ENCODE measurements at places on chromosomes 3 and 15.

DNA sequence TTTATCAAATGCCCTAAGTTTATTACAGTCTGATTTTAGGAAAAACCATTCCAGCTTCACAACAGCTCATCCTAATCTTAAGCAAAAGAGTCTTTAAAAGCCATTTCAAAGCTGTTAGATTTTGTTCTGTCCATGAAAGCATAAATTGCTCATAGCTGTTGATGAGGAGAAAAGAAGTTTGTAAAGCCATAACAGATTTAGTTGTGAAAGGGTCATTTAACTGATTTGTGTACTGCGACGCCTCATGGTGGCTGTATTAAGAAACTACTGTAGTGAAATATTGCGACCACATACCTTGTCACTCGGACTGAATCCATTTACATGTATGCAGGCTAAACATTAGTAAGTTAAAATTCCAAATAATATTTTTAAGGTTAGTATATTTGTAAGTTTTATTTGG is 20.9 kb downstream of the BBX start:
- DNase-seq = no peak

DNA sequence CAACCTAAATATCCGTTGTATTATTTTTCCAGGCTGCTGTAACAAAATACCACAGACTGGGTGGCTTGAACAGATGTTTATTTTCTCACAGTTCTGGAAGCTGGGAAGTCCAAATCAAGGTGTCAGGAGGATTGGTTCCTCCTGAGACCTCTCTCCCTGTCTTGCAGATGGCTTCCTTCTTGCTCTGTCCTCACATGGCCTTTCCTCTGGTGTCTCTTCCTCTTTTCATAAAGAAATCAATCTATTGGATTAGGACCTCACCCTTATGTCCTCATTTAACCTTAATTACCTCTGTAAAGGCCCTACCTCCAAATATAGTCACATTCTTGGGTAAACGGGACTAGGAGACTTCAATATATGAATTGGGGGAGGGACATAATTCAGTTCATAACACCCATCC is 89.2 kb upstream of the PLCL2 start:
- no peak for DNase-seq

DNA sequence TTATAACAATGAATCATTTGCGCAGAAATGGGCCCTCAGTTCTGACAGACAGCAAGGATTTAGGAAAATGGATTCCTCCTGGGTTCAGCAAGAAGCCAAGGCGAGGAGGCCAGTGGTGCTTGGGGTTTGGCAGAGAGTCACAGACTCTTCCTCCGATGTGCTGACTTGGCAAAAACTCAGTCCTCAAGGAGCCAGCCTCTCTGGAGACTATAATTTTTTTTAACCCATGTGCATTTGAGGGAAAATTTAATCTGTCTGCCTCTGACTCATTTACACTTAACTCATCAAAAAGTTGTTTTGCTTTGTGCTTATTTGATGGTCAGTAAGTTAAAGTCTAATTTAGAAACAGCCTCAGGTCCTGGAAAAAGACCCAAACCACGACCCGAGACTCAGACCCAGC is 34.2 kb upstream of the SLC24A5 start:
- no peak for DNase-seq

DNA sequence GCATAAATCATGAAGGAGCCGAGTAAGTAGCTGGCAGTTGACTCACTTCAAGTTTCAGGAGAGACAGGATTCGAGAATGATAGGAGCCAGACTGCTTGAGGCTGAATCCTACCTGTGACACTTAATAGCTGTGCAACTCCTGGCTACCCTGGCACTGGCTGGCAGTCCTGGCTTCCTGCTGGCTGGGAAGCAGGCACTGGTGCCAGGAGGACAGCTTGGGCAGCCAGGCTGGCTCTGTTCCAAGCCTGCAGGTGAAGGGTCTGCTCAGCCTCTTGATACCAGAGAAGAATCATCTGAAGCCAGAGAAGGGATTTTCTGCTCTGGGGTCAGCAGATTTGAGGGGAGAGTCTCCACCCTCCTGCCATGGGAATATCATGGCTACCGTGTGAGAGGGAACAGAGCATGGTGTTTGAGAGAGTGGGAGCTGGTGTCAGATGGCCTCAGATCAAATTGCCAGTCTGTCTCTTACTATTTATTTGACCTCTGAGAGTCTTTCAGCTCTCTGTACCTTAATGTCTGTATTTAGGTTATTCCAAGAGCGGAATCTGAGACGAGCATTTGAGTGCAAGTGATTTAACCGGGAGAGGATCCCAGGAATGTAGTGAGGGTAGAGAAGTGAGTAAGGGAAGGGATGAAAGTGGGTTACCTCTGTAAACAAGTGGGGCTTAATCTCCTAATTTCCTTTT is 4.4 kb upstream of the XIRP1 start:
- DNase-seq = peak; percentile 42

DNA sequence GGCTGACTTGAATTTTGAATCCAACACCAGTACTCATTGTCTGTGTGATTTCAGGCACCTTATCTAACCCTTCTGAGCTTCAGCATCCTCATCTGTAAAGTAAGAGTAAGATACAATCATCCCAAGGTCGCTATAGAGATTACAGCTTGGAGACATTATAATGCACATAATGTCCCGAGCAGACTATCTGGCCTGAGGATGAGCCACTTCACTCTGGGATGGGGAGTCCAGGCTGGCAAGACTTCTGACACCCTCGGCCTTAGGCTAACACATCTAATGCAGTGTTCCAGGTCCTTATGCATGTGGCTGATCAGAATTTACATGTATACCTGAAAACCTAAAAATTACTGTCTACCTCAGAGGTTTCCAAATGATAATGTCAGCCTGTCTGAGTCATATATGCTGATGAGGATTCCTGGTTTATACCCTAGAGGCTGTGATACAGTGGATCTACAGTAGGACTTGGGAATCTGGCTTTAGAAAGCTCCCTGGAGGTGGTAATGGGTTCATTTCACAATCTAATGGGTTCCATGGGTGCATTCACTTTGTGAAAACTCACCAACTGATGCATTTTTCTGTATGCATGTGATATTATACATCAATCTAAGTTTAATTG is 229.0 kb upstream of the SLCO3A1 start:
- DNase-seq = no peak

DNA sequence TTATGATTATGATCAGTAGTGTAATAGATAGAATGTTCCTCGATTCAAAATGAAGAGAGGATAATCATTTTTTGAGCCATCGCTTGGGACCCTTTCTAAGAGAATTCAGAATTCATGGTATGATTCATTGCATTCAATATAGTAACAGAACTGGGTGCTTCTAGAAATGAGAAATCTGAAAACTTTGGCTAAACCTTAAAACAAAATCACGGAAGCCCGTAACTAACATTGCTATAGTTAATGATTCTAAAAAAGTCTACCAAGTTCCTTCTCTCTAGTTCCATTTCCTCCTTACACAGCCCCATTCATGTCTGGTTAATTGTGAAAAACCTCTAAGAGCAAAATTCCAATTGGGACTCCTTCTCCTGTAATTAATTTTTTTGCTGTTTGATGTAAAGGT is 217.1 kb downstream of the GBE1 start:
- DNase-seq = no peak
